Astrocyte (in vitro differentiated cells and primary cell): ENCODE measurements at places on chromosomes 3 and 15. TPM values are rescaled to one million over a fixed set of nuclear protein-coding genes. Genes with fewer than 3 reads are reported as not detected.

DNA sequence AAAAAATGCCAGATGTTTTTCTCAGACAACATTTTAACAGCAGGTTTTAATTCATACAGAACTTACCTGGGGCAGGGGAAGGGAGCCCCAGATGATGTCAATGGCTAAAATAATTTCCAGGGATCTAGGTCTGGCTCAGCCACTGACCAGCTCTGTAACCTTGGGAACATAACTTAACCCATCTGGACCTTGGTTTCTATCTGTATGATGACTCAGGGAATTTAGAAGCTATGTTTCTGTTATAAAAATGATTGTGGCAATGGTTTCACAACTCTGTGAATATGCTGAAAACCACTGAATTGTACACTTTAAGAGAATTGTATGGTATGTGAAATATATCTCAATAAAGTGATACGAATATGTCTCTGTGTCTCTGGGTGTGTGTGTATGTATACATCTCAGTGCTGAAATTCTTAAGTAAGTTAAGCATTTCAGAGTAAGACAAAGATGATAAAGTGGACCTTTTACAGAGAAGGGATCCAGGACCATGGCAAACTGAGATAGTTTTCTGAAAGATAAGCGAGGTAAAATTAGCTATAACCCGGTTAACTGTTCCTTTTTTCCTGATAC, 2.9 kb downstream of the SH3GL3 start:
- peaks cover 15% of the 10 kb centered on the region for H3K27me3 ChIP-seq
- peaks cover 4% of the 10 kb centered on the region for H3K4me1 ChIP-seq
- no peak overlapping the region for H3K4me3 ChIP-seq
- DNase-seq = no peak
- H3K27ac ChIP-seq = no peak overlapping the region
- H3K36me3 ChIP-seq = no peaks in the 10 kb centered on the region

DNA sequence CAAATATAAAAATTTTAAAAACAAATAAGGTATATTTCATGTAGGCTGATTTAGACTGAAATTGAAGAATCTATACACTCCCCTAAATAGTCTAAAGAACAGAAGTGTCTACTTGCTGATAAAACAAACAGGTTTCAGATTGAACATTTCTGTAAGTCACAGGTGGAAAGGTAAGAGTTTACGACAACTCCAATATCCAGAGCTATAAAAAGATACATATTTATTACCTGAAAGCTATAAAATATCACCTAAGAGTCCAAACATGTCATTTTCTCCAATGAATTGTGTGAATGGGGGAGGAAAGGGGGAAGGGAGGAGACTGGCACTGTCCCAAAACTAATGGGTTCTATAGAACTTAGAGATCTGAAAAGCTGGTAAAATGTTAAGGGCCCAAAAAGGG, 26.1 kb downstream of the PPP1R2 start:
- no peaks in the 10 kb centered on the region for H3K4me1 ChIP-seq
- peaks cover 3% of the 10 kb centered on the region for H3K36me3 ChIP-seq
- H3K27me3 ChIP-seq = no peaks in the 10 kb centered on the region
- no peak overlapping the region for H3K27ac ChIP-seq
- DNase-seq = no peak
- H3K4me3 ChIP-seq = no peak overlapping the region

DNA sequence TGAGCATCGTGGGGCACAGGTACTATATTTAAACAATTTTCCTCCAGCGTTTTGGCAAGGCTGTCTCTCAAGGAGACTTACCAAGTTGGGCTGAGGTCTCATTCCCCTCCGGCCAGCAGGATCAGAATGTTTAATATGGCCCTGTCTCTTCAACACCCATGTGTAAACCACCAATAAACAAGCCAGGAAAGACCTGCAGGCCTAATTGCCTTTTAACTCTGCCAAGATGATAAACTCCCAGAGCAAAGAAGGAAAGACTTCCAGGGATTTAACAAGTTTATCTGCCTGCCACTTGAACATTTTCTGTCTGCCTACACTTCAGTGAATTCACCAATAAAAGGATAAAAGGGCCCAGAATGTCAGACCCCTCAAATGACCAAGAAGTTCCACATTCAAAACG, 130.3 kb upstream of the WNT5A start:
- no peak for DNase-seq
- peaks cover 18% of the 10 kb centered on the region for H3K4me1 ChIP-seq
- H3K27ac ChIP-seq = no peak overlapping the region
- H3K27me3 ChIP-seq = no peaks in the 10 kb centered on the region

DNA sequence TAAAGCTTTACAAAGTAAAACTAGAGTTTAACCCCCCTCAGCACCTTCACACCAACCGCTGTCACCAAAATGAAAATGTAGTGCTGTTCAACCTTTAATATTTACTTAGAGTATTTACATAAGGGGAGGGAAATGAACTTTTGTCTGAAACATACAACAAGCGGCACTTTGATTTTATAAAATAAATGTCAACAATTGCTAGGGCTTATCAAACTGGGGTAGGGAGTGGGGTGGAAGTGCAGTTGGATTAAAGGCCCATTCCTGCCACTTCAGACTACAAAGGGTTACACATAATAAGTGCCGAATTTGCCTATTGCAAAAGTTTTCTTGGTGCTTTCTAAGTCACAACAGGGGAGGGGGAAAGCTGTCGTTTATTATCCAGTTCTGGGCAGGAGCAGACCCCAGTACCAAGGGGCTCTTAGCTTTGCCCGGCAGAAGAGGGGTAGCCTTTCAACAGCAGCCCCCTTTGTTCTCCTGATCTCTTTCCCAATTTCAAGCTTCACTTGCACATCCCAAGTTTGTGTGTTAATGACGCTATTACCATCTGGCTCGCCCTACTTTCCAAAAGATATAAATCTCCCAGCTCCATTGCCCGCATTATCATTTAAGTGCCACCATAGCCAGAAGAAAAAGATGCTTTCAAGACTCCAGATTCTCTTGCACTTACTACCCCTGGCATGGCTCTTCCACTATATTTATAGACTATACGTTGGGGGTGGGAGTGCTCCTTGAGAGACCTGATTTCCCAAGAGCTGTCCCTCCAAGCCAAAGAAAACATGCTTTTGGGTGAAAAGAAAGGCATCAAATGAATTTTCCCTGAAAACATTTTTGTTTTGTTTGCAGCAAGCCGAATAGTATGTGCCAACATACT, 17.0 kb downstream of the SOX2 start:
- H3K36me3 ChIP-seq = no peaks in the 10 kb centered on the region
- peaks cover 70% of the 10 kb centered on the region for H3K27me3 ChIP-seq
- no peak overlapping the region for H3K27ac ChIP-seq
- H3K4me1 ChIP-seq = peaks cover 22% of the 10 kb centered on the region
- no peak overlapping the region for H3K4me3 ChIP-seq

- H3K27me3 ChIP-seq = no peaks in the 10 kb centered on the region
- DNase-seq = no peak
- H3K36me3 ChIP-seq = no peaks in the 10 kb centered on the region
Measured at GRCh38 chr15:45265506-45265905, 13.5 kb downstream of the SLC28A2 start.

ANKUB1 gene
- not detected in 2 replicates for total RNA-seq

DNA sequence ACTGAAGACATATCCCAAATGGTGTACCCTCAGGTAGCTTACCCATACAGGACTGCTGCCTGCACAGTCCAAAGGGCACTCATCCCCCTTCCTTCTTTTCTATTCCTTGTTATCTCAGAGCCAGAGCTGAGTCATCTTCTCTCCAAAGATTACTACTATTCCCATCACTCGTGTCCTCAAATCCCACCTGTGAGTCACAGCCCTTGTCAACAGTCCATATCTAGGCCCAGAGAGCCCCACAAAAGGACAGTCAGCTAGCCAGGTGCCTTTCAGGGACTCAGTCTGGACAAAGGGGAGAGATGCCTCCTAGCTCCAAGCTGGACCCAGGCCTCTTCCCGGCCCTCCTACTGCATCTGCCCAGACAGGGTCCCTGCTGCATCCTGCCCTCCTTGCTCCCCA, 11.0 kb downstream of the PARP16 start:
- peak; percentile 47 for DNase-seq
- no peaks in the 10 kb centered on the region for H3K27me3 ChIP-seq
- no peak overlapping the region for H3K4me3 ChIP-seq
- H3K36me3 ChIP-seq = no peaks in the 10 kb centered on the region
- H3K27ac ChIP-seq = no peak overlapping the region

- peaks cover 8% of the 10 kb centered on the region for H3K36me3 ChIP-seq
- no peaks in the 10 kb centered on the region for H3K27me3 ChIP-seq
- no peak overlapping the region for H3K4me3 ChIP-seq
- no peak for DNase-seq
- H3K27ac ChIP-seq = no peak overlapping the region
- no peaks in the 10 kb centered on the region for H3K4me1 ChIP-seq
Measured at GRCh38 chr3:71361334-71361890, 222.1 kb downstream of the FOXP1 start.

GRCh38 chr15:81189583-81190283, 6.9 kb upstream of the IL16 start:
- H3K36me3 ChIP-seq = no peaks in the 10 kb centered on the region
- no peak overlapping the region for H3K4me3 ChIP-seq
- H3K27me3 ChIP-seq = peaks cover 5% of the 10 kb centered on the region
- DNase-seq = peak; percentile 86
- no peak overlapping the region for H3K27ac ChIP-seq

DNA sequence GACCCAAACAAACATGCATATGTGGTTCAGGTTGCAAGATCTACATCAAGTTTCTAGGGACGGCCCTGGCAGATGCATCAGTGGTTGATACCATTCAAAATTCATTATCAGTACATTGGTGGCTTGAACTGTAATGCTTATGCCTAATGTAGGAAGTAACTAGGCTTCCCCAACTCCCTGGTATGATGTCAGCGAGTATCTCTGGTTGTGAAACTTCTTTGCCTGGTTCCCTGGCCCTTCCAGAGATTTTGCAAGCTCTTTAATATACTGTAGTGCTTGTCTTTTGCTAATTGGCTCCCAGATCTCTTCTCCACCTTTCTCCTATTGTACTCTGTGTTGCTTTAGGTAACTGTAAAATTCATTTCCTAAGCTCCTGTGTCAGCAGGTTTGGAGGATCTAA, 114.8 kb upstream of the RARB start:
- H3K4me3 ChIP-seq = no peak overlapping the region
- H3K36me3 ChIP-seq = no peaks in the 10 kb centered on the region
- H3K27ac ChIP-seq = no peak overlapping the region
- H3K4me1 ChIP-seq = no peaks in the 10 kb centered on the region
- no peaks in the 10 kb centered on the region for H3K27me3 ChIP-seq
- no peak for DNase-seq

DNA sequence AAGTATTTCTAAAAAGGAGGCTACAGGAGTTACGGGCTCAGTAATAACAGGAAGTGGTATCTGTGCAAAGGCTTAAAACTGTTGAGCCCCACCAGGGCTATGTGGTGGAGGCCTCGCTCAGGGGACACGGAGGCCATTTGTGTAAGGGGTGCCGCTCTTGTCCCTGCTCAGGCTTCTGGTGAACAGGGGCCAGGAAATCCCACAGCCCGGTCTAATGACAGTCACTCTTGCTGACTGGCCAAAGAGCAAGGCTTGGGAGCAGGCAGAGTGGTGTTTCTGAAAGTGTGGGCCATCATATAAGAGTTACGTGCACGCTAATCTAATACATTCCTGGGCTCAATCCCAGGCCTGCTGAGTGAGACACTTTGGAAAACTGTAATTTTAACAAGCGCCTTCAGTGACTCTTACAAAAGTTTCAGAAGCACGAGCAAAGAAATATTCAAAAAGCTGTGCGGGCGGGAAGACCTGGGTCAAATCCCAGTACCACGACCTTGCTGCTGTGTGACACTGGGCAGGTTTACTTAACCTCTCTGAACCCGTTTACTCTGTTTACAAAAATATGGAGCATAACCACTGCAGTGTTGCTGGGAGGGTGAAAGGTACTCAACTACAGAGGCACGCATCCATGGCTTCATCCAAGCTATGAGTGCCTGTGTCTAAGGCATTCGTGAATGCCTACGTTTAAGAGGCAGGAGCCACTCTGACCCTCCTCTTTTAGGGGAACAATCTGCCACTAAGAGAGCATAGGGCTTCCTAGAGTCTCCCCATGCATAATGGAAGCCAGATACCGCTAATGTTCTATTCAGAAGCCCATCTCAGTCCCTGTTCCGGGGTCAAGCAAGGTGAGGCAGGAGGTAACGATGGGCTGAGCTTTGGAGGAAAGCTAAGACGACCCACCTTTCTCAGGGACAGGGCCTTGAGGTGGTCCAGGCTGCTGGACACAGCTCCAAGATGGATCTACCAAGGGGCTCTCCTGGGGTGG, 2.0 kb downstream of the ATP10A start:
- H3K27me3 ChIP-seq = no peaks in the 10 kb centered on the region
- no peaks in the 10 kb centered on the region for H3K36me3 ChIP-seq
- DNase-seq = no peak
- H3K4me3 ChIP-seq = peak overlapping the region; percentile 78
- peaks cover 22% of the 10 kb centered on the region for H3K4me1 ChIP-seq

SLC22A13 gene
- total RNA-seq = 0.72 and 1.8 TPM in 2 replicates

GRCh38 chr3:179260949-179261765, 10.2 kb upstream of the KCNMB3 start:
- H3K36me3 ChIP-seq = no peaks in the 10 kb centered on the region
- H3K4me1 ChIP-seq = no peaks in the 10 kb centered on the region
- no peak overlapping the region for H3K27ac ChIP-seq

DNA sequence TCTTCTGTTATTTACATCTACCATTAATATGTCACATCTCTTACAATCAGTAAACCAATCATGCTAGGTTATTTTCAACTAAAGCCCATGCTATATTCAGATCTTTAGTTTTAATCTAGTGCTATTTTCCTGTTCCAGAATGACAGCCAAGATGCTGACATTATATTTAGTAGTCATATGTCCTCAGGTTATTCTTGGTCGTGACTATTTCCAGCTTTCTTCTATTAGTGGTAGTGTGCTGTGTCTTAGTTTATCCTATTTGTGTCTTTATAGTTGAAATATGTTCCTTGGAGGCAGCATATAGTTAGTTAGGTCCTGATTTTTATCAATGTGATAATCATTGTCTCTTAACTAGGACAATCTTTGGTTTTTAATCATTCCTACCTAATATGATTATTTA, 566.5 kb downstream of the CADM2 start:
- DNase-seq = no peak
- H3K27me3 ChIP-seq = no peaks in the 10 kb centered on the region
- no peaks in the 10 kb centered on the region for H3K4me1 ChIP-seq
- no peaks in the 10 kb centered on the region for H3K36me3 ChIP-seq

- H3K4me3 ChIP-seq = no peak overlapping the region
- H3K27ac ChIP-seq = no peak overlapping the region
- H3K36me3 ChIP-seq = no peaks in the 10 kb centered on the region
- no peaks in the 10 kb centered on the region for H3K27me3 ChIP-seq
- H3K4me1 ChIP-seq = peaks cover 6% of the 10 kb centered on the region
- DNase-seq = no peak
Measured at GRCh38 chr15:65783872-65784271, 8.2 kb downstream of the DENND4A start.

- H3K36me3 ChIP-seq = no peaks in the 10 kb centered on the region
- H3K27me3 ChIP-seq = no peaks in the 10 kb centered on the region
- no peak overlapping the region for H3K27ac ChIP-seq
Measured at GRCh38 chr15:82165948-82166376, 96.6 kb downstream of the EFL1 start.
